NCI-H460 (cell line): ENCODE measurements at places on chromosomes 16 and 17. TPM values are rescaled to one million over a fixed set of nuclear protein-coding genes. Genes with fewer than 3 reads are reported as not detected.

DNA sequence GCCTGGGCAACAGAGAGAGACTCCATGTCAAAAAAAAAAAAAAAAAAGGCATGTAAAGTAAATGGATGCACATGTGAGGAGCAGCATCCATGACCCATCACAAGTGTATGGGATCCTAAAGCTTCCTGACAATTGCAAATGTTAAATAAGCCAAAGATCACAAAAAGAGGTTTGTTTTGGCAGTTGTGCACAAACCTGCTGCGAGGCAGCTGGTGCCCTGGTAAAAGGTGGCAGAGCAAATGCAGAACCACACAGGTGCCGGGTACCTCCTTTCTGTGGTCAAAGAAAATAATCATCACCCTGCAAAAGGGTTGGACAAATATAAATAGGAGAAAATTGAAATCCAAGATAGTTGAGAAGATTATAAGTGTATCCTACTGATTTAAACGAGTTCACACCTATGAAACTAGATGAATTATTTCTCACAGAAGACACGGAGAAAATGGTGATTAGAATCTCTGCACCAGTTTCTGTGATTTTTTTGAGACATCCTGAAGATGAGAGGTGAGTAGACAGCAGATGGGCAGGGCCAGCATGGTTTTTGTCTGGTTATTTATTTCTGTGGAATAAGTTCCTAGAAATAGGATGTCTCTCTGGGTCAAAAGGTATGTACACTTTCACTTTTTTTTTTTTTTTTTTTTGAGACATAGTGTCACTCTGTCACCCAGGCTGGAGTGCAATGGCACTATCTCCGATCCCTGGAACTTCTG is 291.3 kb downstream of the CDH13 start:
- DNase-seq: no peak

DNA sequence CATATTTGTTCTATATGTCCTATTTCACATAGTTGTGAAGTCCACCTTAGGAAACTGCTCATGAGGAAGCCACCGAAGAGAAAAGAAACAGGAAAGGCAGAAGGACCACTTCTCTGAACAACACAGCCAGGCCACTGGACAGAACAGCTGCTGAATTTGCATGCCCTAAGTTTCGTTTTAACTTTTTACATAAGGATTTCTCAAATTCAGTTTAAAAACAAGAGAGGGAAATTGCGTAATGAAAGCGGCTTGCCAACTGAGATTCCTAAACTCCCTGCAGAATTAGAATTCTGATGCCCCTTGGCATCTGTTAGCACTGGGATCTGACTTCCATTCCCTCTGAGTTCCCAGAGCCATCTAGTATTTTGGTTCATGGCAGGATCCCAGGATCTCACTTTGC is 5.0 kb upstream of the CCL8 start:
- no peak for DNase-seq

DNA sequence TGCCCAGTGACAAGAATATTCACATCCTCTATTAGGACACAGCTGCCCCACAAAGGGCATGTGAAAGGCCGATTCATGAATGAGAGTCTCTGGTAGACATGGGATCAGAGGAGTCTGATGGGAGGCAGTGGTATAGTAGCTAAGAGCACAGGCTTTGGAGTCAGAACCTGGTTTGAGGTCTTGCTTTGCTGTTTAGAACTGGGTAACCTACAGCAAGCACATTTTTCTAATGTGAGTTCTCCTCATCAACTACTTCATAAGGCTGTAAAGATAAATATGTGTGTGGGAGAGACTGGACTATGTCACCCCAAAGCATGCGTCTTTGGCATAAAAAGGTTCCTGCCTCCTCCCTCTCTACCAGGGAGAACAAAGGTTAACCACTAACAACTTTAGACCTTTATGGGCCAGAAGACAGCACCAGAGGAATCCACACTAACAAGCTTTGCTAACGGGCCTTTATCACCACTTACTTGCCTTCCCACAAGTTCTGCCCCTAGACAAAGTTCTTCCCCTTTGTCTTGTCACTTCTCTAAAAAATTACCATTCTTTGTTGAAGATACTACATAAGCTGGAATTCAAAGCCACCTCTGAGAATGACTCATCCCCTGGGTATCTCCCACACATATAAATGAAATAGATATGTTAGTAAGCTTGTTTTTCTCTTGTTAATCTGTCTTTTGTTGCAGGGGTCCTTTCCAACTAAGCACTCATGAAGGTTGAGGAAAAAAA is 21.1 kb downstream of the CDR2 start:
- DNase-seq: no peak

DNA sequence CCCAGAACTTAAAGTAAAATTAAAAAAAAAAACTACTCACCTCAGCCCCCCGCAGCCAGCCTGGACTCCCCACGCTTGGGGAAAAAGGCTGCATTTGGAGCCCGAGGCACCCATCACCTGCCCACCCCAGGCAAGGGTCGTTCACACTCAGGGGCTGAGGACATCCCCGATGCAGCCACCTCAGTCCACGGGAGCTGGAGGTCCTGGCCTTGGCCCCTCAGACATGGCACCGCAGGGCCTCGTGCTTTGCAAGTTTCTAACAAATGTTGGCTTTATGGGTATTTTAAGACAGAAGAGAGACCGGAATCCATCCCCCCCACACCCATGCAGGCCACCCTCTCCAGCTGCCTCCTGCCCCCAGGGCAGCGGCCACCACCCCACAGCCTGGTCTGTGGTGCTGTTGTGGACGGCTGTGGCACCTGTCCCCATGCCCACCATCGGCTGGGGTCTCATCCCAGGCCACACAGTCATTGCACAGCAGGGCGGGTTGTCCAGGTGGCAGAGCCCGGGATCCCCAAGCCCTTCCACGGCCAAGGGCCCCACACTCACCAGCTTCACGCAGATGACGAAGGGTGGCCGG is 116.4 kb upstream of the ZNF750 start:
- no peak for DNase-seq

- no peak for DNase-seq
These were observed 7.2 kb upstream of the NDRG4 start for GRCh38 chr16:58492735-58493134.

GRCh38 chr16:23334457-23334853 is 32.4 kb downstream of the SCNN1B start:
- no peak for DNase-seq

DNA sequence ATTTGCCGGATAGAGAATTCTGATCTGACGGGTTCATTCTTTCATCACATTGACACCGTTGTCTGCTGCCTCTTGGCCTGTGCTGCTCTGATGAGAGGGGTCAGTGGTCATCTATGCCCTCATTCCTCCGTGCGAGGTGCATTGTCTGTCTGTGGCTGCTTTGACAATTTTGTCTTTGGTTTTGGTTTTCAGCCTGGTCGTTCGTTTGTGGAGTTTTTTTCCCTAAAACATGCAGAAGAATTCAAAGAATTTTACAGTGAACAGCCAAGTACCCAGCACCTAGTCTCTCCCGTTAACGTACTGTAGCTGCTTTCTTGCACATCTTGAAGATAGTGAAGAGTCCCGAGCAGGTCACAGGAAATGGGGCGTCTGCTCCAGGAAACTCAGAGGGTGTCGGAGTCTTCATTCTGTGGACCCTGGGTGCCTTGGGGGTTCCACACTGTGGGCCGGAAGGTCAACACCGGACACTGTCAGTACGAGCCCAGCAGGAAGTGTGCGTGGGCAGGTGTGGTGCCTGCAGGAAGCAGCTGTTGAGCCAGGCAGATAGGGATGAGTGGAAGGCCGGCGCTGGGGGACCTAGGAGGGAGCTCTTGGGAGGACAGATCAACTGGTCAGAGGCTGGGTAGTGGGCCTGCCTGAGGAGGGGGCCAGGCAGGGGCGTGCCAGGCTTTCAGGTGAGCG is 28.2 kb downstream of the CRAMP1 start:
- DNase-seq: no peak

GRCh38 chr17:52647411-52647810 is 488.9 kb upstream of the CA10 start:
- DNase-seq: no peak

DNA sequence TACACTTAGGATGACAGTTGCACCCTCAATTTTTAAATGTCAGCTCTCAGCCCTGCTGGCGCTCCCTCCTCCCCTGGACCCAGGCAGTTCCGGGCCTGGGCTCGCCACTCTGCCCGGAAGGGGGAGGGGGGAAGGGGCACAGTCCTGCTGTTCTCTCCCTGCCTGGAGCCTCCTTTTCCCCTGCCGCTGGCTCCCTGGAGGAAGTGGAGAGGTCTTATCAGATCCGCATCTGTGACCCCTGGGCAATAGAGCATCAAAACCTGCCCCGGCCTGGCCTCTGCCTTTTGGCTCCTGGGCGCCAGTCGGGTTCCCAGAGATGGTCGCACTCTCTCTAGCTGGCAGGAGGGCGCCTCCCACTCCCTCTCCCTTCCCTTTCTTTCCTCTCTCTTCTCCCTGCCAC is 149.3 kb downstream of the IRF8 start:
- no peak for DNase-seq

- no peak for DNase-seq
These were observed 13.7 kb downstream of the UNC45B start for GRCh38 chr17:35161281-35161761.

DNA sequence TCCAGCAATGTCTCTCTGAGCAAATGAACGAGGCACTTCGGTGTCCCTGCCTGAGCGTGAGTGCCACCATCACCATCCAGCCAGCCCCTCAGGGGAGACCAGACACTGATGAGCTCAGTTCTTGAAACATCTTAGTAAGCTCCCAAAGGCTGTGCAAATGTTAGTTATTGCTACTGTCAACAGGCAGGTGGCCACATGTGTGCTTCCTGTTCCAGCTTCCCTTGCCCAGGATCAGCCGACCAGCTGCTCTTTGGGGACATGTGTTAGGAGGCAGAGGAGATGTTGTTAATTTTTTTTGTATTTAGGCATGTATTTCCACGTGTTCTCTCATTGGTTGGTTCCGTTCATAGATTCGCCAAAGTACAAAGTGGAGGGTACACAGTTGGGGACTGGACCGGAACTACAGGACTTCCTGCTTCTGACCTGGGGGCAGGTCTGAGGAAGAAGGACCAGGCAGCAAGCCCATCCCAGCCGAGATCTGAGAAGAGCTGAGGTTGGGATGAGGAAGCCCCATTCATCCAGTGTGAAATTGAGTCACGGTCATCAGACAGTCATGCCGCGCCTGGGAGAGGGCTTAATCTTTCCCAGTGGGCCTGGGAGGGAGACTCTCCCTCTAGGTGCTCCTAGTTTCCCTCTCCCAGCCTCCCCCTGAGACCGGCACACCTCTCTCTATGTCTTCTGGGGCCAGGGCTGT is 3.8 kb downstream of the TTYH2 start:
- DNase-seq: no peak

DNA sequence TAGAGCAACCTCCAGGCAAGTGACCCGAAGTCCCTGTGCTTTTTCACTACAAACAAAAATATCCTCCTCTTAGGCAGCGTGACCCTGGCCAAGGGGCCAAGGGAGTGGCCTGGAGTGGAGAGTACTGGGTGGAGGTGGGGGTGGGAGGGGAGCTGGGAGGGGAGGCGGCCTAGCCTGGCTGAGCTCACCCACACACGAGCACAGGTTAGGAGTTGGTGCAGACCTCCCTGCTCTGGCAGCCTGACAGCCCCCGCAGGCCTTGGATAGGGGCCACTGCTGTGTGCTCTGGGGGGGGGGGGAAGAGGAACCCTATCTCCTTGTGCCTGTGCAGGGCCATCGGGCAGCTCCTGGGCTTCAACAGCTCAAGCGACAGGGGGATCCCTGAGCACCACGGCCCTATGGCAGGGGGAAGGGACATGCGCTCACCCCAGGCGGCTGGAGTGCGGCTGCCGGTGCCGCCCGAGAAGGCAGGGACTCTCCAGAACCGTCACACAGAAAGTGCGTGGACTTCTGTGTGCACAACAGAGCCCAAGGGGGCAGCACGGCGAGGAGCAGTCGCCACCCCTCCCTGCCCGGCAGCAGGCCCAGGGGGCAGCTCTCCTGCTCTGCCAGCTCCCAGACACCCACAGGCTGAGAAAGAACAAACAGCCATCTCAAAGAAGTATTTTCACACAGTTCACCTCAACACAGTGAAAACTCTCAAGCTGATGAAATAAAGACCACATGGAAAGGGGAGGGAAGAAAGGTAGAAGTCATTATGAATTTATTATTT is 13.3 kb downstream of the SLC16A3 start:
- DNase-seq: no peak

- DNase-seq: no peak
These were observed 12.3 kb downstream of the PSMD12 start for GRCh38 chr17:67353929-67354574.

NOG gene
- 0.49 and 0.57 TPM in 2 replicates for total RNA-seq

SLFN12L gene
- not detected in 2 replicates for total RNA-seq

PMFBP1 gene
- total RNA-seq: 1.4 and 3.0 TPM in 2 replicates

UNC13D gene
- 0.57 and 0.66 TPM in 2 replicates for total RNA-seq

C17orf78 gene
- not detected in 2 replicates for total RNA-seq

MYH13 gene
- not detected in 2 replicates for total RNA-seq

CTRB1 gene
- total RNA-seq: not detected in 2 replicates

CCL14 gene
- not detected in 2 replicates for total RNA-seq

CES4A gene
- total RNA-seq: not detected in 2 replicates

TEKT1 gene
- not detected in 2 replicates for total RNA-seq

ZFPM1 gene
- total RNA-seq: 0.67 and 0.95 TPM in 2 replicates

ALOX15B gene
- not detected in 2 replicates for total RNA-seq

RGS9 gene
- 5.0 and 5.8 TPM in 2 replicates for total RNA-seq
